ENCODE measurements at places on chromosomes 1 and 21.
A peak's percentile ranks its signal among the peaks of the same experiment; 100 is the strongest.

DNA sequence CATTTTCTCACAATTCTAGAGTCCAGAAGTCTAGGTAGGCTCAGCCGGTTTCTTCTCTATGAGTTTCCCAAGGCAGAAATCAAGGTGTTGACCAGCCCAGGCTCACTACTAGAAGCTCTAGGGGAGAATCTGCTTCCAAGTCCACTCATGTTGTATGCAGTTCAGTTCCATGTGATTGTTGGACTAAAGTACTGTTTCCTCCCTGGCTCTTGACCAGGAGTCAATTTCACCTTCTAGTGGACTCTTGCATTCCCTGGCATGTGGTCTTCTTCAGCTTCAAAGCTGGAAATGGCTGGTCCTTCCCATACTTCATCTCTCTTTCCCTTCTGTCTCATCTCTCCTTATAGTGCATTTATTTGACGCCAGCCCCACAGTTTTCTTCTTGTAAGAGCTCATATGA is 153.4 kb downstream of the KCNT2 start:
- no peak overlapping the region for H3K27ac ChIP-seq
- no peaks in the 10 kb centered on the region for H3K4me1 ChIP-seq
- no peak for DNase-seq
- H3K36me3 ChIP-seq: no peaks in the 10 kb centered on the region

DNA sequence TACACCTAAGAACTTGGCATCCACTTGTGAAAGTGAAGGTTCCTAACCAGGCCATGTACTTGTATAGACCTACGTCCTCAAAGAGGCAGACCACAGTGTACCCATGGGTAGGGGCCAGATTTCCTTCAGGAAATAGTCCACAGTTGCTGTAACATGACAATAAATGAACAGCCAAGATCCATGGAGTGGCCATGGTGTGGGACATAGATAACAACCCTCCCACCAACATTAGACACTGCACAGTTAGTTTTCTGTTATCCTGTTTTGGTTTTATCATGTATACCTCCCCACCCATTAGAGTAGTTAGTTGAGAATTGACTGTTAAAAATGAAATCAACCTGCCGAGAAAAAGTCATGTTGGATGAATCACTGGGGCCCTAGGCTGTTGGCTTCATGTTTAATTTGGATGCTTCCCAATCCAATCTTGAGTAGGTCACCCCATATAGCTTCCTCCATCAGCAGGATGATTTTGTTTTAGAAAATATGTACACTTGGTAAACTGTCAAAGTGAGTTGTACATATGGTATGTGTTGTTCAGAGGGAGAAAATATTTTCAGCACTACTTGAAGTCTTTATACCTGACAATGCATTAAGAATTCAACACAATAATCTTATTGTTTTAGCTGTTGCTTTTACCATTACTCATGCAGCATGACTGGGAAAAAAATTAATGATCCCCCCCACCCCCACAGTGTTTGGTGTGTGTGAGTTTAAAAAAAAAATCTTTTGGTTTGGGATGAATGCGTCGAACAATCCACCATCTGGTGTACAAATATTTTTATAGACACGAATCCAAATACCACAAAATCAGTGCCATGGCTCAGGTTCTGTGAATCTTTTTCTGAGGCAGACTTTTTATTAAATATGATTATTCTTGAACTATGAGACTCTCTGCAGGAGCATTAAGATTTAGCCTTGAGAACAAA is 88.3 kb upstream of the ARHGAP29 start:
- no peaks in the 10 kb centered on the region for H3K36me3 ChIP-seq
- H3K27me3 ChIP-seq: no peaks in the 10 kb centered on the region
- no peak overlapping the region for H3K4me3 ChIP-seq
- H3K27ac ChIP-seq: no peak overlapping the region
- H3K4me1 ChIP-seq: no peaks in the 10 kb centered on the region
- no peak for DNase-seq

DNA sequence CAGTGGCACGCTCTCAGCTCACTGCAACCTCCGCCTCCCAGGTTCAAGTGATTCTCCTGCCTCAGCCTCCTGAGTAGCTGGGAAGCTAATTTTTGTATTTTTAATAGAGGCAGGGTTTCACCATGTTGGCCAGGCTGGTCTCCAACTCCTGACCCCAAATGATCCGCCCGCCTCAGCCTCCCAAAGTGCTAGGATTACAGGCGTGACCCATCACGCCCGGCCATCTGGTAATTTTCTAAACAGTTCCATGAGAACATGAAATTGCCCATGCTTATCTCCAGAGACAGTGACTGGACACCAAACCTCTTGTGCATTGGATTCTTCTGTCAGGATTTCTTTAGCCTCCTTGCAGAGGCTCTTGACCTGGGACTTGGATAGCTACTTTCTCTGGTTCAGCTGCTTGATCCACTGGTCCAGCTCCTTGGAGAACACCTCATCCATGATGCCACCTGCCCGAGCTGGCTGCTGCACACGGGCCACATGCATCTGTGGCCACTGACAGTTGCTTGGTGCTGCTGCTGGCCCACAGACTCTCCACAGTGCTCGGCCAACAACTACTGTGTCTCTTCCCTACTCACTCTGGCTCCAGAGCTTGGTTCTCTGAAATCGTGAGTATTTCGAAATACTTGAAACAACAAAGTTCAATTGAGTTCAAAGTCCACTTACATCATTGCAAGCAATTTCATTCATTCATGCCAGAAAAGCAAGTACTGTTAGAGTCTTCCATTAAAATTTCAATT is 40.0 kb upstream of the CTPS1 start:
- DNase-seq: no peak
- no peaks in the 10 kb centered on the region for H3K27me3 ChIP-seq
- no peaks in the 10 kb centered on the region for H3K4me1 ChIP-seq
- no peaks in the 10 kb centered on the region for H3K36me3 ChIP-seq
- no peak overlapping the region for H3K4me3 ChIP-seq
- H3K27ac ChIP-seq: no peak overlapping the region

DNA sequence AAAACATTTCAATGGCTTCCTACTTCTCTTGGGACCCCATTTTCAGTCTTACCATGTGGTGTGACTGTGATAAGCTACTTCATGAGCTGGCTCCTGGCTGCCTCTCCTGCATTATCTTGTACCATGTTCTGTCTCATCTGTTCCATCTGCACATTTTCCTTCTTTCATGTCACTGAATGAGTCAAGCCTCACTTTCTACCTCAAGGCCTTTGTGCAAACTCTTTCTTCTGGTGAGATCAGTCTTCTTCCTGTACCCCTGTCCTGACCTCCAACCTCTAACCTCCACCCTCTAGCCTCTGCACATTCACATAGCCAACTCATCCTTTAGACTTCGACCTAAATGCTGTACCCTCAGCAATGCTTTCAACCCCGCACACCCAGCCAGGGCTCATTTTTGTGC is 9.6 kb upstream of the FAM78B start:
- no peak overlapping the region for H3K27ac ChIP-seq
- H3K4me1 ChIP-seq: no peaks in the 10 kb centered on the region
- no peak for DNase-seq
- no peaks in the 10 kb centered on the region for H3K27me3 ChIP-seq
- no peak overlapping the region for H3K4me3 ChIP-seq

DNA sequence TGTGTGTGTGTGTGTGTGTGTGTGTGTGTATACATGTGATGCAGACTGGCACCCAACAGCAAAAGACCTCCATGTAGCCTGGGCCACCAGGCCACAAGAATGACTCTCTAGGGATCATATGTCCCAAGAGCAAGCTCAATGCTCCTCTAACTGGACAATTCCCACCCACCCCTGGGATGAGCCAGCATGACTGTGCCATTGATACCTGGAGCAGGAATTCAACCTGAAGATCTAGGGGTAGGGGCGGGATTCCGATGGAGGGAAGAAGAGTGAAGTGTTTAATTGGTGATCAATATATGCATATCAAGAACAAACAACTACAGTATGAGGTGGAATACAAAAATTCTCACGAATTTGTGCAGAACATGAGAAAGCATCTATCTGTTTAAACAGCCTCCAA is 136.2 kb downstream of the PSMG1 start:
- no peaks in the 10 kb centered on the region for H3K27me3 ChIP-seq
- DNase-seq: no peak
- no peaks in the 10 kb centered on the region for H3K4me1 ChIP-seq
- no peaks in the 10 kb centered on the region for H3K36me3 ChIP-seq

DNA sequence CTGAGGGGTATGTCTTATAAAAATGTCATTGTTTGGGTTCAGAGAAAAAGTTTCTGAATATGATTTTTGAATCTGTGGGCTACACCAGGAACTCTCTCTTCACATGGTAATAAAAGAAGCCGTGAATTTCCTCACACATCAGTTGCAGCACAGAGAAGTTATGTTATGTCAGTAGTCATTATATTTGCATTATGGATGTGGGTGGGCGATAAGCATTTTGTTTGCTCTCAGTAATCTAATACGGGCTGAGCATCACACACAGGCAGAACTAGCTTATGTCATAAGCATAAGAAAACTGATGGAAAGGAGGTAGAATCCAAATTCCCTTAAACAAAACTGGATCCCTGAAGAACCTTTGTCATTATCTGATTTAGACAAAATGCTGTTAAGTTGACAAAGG is 70.8 kb downstream of the PRDM2 start:
- H3K36me3 ChIP-seq: 0 out of 2 replicates have a peak, but pooled peaks cover 5% of the 10 kb centered on the region
- DNase-seq: no peak
- no peaks in the 10 kb centered on the region for H3K4me1 ChIP-seq
- H3K27me3 ChIP-seq: no peaks in the 10 kb centered on the region
- H3K4me3 ChIP-seq: no peak overlapping the region
- no peak overlapping the region for H3K27ac ChIP-seq

- H3K27me3 ChIP-seq: no peaks in the 10 kb centered on the region
- H3K4me3 ChIP-seq: peak overlapping the region; percentile 88
- H3K27ac ChIP-seq: no peak overlapping the region
- no peak for DNase-seq
- H3K4me1 ChIP-seq: peaks cover 7% of the 10 kb centered on the region
These were observed 1.1 kb downstream of the HLX start for GRCh38 chr1:220880362-220880670.

- DNase-seq: peak; percentile 81
- H3K36me3 ChIP-seq: no peaks in the 10 kb centered on the region
- H3K4me3 ChIP-seq: no peak overlapping the region
- H3K27me3 ChIP-seq: peaks cover 58% of the 10 kb centered on the region
These were observed 15.2 kb upstream of the LGALS8 start for GRCh38 chr1:236508593-236509027.

GRCh38 chr1:58477390-58477789 is 69.1 kb downstream of the OMA1 start:
- H3K27me3 ChIP-seq: no peaks in the 10 kb centered on the region

DNA sequence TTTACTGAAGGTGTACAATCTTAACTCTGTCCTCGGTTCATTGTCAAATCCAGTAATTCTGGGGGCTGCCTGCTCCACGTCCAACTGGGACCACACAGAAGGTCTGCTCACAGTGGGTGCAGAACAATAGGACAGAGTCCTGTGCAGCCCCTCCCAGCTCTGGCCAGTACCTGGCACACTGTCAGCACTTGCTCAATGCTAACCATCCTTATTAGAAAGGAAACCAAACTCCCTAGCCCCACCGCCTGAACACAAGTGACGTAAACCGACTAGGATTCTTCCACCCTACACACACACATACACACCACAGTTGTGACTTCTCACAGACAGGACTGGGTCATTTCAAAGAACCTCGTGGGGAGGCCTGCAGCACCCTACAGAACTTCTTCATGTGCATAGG is 5.2 kb downstream of the BCAR3 start:
- H3K4me1 ChIP-seq: no peaks in the 10 kb centered on the region
- no peaks in the 10 kb centered on the region for H3K27me3 ChIP-seq
- no peak for DNase-seq
- H3K36me3 ChIP-seq: no peaks in the 10 kb centered on the region
- H3K27ac ChIP-seq: no peak overlapping the region

DNA sequence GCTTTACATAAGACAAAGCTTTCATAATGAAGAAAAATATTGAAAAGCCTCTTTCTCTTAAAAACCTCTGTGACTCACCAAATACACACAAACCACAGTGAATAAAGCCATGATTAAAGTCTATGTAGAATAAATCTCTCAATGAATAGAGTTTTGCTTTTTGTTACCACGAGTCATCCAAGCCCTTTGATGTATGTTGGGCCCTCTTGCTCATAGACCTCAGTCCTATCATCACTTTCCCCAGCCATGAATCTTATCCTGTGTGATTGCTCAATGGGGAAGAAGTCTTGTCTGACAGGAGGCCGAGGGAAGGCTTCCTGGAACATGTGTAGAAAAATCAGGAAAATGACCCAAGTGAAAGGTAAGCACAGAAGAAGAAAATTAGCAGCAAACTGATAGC is 60.8 kb downstream of the NGF start:
- H3K36me3 ChIP-seq: no peaks in the 10 kb centered on the region
- DNase-seq: no peak
- H3K27ac ChIP-seq: no peak overlapping the region
- H3K27me3 ChIP-seq: no peaks in the 10 kb centered on the region
- H3K4me3 ChIP-seq: no peak overlapping the region

GRCh38 chr21:35017256-35017655 is 31.8 kb downstream of the RUNX1 start:
- H3K4me3 ChIP-seq: no peak overlapping the region
- H3K27ac ChIP-seq: no peak overlapping the region
- peaks cover 10% of the 10 kb centered on the region for H3K4me1 ChIP-seq
- no peaks in the 10 kb centered on the region for H3K27me3 ChIP-seq
- H3K36me3 ChIP-seq: no peaks in the 10 kb centered on the region
- no peak for DNase-seq

DNA sequence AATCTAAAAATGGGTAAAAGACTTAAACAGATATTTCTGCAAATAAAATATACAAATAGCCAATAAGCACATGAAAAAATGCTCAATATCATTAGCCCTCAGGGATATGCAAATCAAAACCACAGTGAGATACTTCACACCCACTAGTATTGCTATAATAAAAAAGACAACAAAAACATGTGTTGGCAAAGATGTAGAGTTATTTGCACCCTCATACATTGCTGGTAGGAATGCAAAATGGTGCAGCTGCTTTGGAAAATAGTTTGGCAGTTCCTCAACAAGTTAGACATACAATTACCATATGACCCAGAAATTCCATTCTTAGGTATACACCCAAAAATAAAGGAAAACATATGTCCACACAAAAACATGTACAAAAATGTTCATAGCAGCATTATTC is 30.2 kb downstream of the ZZZ3 start:
- H3K27me3 ChIP-seq: no peaks in the 10 kb centered on the region
- no peaks in the 10 kb centered on the region for H3K4me1 ChIP-seq
- H3K27ac ChIP-seq: no peak overlapping the region
- no peak for DNase-seq
- H3K36me3 ChIP-seq: no peaks in the 10 kb centered on the region

GRCh38 chr21:44062380-44062779 is 44.8 kb upstream of the PWP2 start:
- no peaks in the 10 kb centered on the region for H3K27me3 ChIP-seq
- no peak for DNase-seq
- H3K4me3 ChIP-seq: no peak overlapping the region
- peaks cover 3% of the 10 kb centered on the region for H3K36me3 ChIP-seq

- H3K4me3 ChIP-seq: peak overlapping the region; percentile 62
- H3K36me3 ChIP-seq: no peaks in the 10 kb centered on the region
- H3K4me1 ChIP-seq: peaks cover 20% of the 10 kb centered on the region
- DNase-seq: no peak
- no peaks in the 10 kb centered on the region for H3K27me3 ChIP-seq
- peak overlapping the region; percentile 70 for H3K27ac ChIP-seq
These were observed 22.8 kb downstream of the INSL5 start for GRCh38 chr1:66778266-66778665.

Measured in MM.1S (cell line).